Stimulated activated CD8-positive, alpha-beta memory T cell treated with anti-CD3 and anti-CD28 coated beads, Interleukin-4, amount 100 ng/mL, for 48 hours (primary cell): ENCODE measurements at places on chromosomes 3 and 15.

- DNase-seq = no peak
These were observed 3.6 kb upstream of the CLDN16 start for GRCh38 chr3:190384309-190384756.

DNA sequence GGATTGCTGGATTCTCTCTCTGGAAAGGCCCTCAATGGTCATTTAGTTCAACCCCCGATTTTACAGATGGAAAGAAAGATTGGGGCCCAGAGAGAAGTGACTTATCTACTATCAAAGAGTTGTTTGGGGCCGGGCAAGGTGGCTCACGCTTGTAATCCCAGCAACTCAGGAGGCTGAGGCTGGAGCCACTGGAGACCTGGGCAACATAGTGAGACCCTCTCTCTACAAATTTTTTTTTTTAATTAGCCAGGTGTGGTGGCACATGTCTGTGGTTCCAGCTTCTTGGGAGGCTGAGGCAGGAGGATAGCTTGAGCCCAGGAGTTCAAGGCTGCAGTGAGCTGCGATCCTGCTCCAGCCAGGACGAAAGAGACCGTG is 5.2 kb upstream of the USP3 start:
- DNase-seq = no peak

GRCh38 chr3:41872157-41872556 is 89.7 kb downstream of the ULK4 start:
- no peak for DNase-seq

DNA sequence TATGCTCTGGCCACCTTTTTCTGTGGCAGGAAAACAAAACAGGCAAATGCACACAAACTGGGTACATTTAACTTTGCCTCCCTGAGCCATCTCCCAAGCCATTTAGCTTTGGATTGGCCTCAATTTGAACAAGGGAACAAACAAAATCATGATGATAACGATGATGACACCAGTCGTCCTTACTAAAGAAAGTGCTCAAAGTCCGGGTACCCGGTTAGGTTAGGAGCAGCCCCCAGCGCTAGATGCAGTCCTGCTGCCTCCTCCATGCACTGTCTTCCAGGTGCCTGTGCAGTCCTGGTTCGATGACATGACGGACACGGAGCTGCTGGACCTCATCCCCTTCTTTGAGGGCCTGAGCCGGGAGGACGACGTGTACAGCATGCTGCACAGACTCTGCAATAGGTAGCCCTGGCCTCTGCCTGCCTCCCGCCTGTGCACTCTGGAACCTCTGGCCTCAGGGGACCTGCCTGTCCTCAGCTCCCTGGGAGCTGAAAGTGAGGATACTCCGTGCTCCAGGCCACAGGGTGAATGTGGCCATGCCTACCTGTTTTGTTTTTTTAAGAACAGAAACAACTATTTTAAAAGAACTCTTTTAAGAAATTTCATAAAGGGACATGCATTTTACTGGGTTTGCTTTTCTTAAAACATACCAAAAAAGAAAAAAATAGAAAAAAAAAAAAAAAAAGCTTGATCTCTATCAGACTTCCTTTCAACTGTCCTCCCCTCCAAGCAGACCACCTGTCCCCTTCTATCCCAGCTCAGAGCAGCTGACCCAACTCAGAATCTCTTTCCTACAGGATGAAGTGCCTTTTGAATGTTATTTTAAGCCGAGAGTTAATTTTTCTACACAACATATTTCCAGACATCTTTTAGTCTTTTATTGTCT is 9.9 kb upstream of the VILL start:
- no peak for DNase-seq

DNA sequence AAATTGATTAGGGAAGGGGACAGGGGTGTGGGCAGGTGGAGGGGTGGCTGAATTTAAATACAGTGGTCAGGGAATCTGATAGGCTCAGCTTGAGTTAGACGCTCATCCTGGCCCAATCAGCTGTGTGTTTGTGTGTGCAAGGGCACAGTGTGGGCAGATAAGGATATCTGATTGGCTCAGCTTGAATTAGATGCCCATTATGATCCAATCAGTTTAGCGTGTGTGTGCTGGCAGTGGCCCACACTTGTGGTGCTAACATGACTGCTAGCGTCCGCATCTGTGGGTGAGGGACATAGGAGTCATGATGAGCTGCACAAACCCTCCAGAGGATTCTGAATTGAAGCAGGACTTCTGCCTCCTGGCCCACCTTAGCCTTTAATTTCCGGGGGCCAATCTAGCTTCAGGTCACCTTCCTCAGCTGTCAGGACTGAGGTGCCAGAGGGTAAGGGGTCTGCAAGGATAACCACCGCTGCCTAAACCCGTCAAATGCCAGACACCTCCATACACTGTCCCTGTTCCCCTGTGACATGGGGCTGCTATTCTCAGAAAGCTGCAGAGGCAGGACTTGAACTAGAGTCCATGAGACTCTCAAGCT is 97.3 kb downstream of the CORO2B start:
- no peak for DNase-seq

- DNase-seq = no peak
These were observed 630 bp downstream of the CACNA2D2 start for GRCh38 chr3:50502584-50503423.

GRCh38 chr3:50369012-50369670 is 9.8 kb upstream of the TMEM115 start:
- no peak for DNase-seq

- DNase-seq = no peak
These were observed 26.7 kb downstream of the TBC1D2B start for GRCh38 chr15:78050826-78051225.

DNA sequence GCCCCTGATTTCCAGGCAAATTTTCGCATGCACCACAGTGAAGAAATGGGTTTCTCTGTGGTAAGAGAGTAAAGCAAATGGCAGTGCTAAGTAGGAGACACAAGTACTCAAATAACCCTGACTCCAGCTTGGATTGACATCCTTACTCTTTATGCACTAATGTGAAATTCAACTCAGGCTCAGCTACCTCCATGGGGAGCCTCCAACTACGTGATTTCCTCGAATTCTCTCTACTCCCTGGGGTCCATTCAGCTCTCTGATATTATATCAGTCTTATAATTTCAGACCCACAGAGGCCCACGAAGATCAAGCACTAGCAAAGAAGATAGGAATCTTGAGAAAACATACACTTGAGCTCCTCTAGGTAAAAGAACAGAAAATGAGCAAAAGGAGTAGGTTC is 407.6 kb upstream of the CCDC54 start:
- no peak for DNase-seq

DNA sequence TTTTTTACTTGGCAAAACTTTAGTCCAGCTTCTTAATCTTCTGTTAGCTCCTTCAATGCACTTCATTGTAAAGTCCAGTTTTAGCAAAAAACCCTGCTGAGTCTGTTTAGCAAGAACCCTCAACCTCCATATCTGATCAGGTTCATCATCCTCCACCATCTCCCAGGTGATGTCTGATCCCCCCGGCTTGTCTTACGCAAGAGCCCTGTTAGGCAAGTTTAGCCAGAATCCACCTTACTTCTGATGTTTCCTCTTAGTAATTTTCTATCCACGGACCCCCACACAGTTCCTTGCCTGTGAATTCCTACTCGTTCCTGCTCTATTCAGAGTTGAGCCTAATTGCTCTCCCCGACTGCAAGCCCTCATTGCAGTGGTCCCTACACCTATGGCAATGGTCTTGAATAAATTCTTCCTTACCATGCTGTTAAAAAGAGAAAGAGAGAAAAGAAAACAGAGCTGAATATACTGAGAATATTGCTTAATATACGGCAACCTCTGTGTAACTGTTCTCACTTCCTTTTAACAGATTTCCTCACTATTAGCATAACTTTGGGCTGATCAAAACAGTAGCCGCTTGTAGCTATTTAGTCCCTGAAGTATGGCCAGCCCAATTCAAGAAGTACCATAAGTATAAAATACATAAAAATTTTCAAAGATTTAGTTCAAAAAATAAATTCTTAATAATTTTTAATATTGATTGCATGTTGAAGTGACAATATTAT is 78.7 kb upstream of the MME start:
- DNase-seq = no peak

GRCh38 chr3:158101335-158102241 is 4.6 kb downstream of the SHOX2 start:
- DNase-seq = no peak

GRCh38 chr3:72903004-72903403 is 15.2 kb downstream of the GXYLT2 start:
- no peak for DNase-seq

- DNase-seq = no peak
These were observed 311.9 kb downstream of the EDEM1 start for GRCh38 chr3:5499404-5499803.

DNA sequence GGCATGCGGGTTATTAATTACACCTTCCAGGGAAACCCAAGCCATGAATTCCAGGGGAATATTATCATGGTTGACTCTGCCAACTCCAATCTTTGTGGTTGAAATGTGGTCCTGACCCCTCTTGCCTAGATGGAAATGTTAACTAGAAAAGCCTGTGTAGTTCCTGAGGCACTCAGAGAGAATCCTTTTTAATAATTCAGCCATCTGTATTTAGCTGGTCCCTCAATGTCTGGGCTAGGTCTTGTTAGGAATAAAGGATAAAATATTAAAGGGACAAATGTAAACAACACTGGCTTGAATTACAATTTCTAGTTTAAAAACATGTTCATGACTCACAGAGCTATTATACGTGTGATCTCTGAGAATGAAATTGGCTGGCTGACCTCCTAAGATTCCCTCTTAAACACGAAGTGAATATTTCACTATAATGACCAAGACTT is 435.2 kb upstream of the SUCLG2 start:
- DNase-seq = no peak

DNA sequence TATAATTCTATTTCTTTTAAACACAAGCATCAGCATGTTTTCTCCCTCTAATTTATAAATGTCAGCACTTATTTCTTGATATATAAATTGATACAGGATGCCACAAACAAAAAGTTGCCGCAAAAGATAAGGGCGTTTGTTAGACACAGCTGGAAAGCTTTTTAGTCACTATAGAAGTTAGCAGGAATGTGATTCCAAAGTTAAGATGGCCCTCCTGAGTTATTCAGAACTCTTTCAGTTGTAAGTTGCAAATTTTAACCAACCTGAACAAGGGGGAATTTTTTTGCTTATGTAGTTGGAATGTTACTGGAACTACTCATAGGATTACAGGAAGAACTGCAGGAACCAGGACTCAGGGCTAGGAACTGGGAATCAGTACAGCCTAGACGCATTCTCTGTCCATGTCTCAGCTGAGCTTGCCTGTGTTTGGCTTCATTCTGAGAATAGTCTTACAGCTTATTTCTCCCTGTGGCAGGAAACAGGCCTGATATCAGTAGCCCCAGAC is 166.3 kb downstream of the VGLL4 start:
- DNase-seq = no peak

GRCh38 chr3:44026220-44026865 is 215.3 kb upstream of the TOPAZ1 start:
- no peak for DNase-seq

DNA sequence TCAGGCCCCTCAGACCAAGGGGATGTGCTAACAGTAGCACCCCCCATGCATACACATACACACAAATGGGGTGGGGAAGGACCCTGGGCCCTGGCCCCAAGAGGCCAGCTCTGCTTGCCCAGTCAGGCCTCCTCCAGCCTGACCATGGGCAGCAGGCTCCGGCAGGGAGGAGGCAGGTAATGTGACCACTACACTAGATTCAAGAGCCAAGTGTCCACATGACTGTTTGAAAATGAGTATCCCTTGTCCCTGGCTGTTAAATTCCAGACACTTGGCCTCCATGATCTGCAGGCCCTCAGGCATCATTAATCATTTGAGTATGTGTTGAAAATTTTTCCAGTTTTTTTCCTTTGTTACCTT is 13.9 kb upstream of the GNAI2 start:
- no peak for DNase-seq

DNA sequence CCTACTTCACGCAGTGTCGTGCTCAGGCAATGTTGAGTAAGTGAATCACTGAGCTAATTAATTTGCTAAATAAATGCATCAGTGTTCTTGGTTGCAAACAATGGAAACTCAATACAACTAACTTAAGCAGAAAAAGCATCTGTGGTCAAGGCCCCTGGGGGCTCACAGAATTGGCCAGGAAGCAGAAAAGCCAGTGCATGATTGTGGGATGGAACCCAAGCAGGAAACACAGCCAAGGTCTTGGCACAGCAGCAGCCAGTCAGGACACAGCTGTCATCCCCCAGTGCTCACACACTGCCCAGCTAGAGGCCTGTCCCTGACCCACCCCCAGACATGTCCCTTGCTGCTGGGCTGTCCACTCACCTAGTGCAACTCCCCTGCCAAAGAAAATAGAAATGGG is 85.9 kb downstream of the AQP9 start:
- no peak for DNase-seq

DNA sequence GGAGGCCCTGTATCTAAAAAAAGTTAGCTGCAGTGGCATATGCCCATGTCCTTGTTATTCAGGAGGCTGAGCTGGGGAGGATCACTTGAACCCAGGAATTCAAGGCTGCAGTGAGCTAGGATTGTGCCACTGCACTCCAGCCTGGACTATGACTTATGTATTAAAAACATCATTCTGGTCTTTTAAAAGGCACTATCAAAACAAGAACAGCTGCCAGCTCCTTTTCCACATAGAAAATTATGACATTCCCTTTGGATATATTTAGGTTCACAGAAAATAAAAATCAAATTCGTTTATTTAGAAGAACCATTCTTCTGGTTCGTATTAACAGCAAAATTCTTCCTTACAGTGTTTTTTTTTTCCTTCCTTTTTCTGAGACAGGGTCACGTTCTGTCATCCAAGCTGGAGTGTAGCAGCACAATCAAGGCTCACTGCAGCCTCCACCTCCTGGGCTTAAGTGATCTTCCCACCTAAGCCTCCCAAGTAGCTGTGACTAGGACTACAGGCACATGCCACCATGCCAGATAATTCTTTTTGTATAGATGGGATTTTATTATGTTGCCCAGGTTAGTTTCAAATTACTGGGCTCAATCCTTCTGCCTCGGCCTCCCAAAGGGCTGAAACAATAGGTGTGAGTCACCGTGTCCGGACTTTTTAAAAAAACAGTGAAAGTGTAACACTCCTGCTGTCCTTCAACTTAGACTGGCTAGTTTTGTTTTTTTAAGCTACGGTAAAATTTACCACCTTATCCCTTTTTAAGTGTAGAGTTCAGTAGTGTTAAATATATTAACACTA is 13.9 kb downstream of the ICE2 start:
- DNase-seq = no peak

DNA sequence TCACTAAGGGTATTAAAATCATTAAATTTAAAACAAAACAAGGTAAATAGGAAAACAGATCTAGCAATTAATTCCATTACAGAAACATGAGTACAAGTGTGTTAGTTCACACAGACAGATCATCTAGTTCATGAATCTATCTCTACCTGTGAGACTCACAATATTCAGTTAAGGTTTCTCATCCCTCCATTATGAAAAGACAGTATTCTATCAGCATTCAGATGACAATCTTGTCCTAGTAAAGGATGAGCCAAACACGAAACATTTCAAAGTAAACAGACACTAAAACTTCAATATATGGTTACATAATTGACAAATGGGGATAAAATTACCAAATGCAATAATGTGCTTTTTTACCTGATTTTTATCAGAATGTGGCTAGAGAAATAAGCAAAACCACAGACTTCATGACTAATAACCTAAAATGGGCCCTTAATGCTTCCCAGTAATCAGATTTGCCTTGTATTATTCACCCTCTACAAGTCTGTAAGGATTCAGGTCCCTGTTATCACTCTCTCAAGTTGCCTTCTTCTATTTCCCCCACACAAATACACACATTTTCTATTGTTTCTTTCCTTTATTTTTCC is 126.8 kb downstream of the DLG1 start:
- no peak for DNase-seq
